ENCODE measurements at places on chromosomes 7 and 10. TPM values are rescaled to one million over a fixed set of nuclear protein-coding genes. Genes with fewer than 3 reads are reported as not detected.

The HABP2 gene
- total RNA-seq = not detected

The AKR1C3 gene
- total RNA-seq = 11.0 TPM

The GLCCI1 gene
- total RNA-seq = 1.6 TPM

The MYL10 gene
- total RNA-seq = not detected

Data from HT1080 (cell line).